ENCODE measurements at places on chromosomes 1 and 21. TPM values are rescaled to one million over a fixed set of nuclear protein-coding genes. Genes with fewer than 3 reads are reported as not detected.
A peak's percentile ranks its signal among the peaks of the same experiment; 100 is the strongest.

TXNIP gene
- total RNA-seq = 744 TPM

ROR1 gene
- total RNA-seq = 6.2 TPM

TNFSF4 gene
- 0.52 TPM for total RNA-seq

AMPD1 gene
- 0.86 TPM for total RNA-seq

DENND2C gene
- total RNA-seq = 8.4 TPM

UMODL1 gene
- not detected for total RNA-seq

ELF3 gene
- total RNA-seq = 1,345 TPM

PRDM16 gene
- 15.9 TPM for total RNA-seq

DNA sequence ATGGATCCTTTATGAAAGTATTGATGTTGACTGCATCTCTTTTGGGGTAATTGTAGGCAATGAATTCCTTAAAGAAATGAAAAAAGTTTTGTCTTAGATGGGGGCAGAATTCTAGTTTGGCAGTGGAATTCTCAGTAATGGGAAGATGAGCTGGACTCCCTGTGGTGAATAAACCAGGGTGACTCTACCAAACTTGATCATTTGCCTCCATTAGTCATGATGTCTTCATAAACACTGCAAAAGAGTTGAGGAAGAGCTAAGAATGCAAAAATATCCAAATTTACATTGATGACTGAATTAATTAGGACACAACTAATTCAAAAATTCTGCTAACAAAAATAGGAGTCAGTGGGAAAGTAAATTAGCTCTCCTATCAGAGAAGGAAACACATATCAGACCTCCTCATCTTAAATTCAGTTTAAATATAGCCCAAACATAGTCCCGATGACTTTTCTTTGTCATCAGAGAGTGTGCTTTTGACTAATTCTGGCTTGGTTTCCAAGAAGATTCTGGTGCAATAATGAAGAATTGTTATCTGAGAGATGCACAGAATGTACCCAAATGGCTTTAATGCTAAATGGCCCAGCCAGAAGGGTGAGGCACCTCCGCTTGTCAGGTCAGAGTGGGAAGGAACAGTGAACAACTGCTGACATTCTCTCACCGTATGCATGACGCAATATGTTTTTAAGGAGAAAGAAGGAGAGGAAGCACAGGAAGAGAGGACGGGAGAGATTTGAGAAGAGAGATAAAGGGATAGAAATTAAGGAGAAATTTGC is 525.1 kb downstream of the LMO4 start:
- DNase-seq = no peak

DNA sequence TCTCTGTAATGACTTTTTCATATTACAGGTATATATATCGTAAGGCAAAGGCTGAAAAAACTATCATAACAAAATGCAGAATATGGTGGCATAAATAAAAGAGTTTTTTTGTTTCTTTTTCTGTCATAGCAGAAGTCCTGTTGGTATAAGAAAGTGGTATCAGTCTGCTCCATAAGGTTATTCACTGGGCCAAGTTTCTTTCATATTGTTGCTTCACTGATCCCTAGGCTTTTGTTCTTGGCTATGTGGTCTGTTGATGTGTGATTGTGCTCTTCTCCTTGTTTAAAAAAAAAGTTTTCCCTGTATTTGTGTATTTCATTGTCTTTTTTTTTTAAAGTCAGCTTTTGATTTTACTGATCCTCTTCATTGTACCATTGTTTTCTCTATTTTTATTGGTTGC is 26.0 kb downstream of the PTBP2 start:
- DNase-seq = no peak

DNA sequence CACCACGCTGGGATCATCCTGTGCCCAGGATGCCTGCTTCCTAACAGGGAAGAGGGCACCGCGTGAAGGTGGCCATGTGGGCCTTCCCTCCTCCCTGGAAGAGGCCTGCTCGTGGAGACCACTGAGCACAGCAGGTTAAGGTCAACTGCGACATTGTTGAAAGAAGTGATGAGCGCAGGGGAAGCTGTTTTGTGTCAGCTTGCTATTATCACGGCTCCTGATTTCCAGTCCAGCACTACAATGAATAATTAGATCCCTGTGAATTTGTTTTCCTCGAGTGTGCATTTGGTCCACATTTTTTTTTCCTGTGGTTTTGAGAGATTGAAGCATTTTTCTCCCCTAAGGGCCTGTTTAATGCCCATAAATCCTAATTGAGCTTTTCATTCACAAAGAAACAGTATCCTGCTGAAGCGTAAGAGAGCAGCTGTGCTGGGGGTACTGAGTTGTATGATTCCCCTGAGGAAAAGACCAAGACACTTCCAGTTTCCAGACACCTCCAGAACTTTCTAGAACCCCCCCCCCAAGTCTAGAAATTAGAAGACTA is 204.9 kb downstream of the KCNJ6 start:
- DNase-seq = no peak

DNA sequence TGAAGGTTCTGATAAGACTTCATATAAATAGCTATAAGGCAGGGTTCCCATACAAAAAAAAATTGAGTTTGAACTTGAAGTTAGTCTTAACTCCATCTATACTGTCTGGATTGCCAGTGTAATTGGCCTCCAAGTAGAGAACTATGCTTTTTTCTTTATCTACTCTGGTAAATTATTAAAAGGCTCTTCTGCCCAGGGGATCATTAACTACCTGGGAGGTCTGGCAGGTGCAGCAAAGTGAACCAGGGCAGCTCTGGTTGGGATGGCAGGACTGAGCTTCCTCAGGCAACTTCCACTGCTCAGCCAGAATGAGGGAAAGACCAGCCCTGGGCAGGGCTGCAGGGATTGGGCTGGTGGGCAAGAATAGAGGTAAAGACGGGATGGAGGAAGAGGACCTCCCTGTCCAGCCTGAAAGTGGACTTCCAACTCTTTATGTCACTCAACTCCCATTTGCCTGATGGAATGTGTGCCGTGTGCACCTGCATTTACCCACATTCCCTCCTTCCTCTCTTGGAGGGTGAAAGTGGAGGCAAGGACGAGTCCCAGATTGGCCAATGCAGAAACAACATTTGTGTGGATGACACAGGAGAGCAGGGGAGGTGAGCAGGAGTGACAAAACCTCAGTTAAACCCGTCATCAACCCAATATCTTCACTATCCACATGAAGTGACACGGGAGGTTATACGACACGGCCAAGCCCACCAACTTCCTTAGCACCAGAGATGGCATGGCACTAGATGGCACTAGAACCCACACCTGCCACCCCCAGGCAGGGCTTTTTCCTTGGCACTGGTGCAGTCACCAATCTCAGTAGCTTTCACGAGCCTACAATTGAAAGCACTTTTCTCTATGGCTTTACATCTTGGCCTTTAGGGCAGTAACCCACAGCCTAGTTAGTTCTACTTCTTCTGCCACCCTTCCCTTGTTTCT is 25.2 kb downstream of the CCN1 start:
- no peak for DNase-seq

GRCh38 chr1:167431261-167431908 is 86.9 kb downstream of the CD247 start:
- DNase-seq = no peak

DNA sequence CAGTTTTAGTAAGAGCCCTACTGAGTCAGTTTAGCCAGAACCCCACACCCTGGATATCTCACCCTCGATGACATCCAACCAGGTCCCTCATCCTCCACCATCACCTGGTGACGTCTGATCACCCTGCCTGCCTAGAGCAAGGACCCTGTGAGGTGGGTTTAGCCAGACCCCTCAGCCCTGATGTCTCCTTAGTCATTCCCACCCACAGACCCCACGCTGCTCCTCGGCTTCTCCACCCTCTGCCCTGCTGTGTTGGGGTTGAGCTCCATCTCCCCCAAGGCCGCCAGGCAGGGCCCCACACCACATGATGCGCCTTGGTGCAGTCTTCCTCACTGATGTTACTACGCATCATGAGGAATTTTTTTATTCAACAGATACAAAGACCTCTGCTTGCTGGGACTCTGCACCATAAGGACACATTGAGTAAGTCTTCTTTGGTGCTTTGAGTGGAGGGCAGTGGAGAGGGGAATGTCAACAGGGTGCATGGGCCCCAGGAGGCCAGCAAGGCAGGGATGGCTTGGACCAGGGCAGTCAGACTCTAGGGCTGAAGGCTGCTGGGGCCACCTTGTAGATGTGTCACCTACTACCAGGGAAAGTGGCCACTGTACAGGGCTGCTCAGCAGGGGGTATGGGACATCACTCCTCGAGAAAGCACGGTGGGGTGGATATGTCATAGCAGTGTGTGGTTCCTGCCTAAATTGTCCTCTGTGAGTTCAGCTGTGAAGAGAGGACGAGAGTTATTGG is 1.7 kb upstream of the IBA57 start:
- DNase-seq = no peak

- DNase-seq = no peak
Measured at GRCh38 chr21:21213297-21213696, 215.1 kb downstream of the NCAM2 start.

- DNase-seq = peak; percentile 70
Measured at GRCh38 chr1:27528818-27529703, 39.1 kb upstream of the WASF2 start.

- no peak for DNase-seq
Measured at GRCh38 chr1:117565076-117565556, 40.7 kb upstream of the TENT5C start.

GRCh38 chr1:176702901-176703300 is 239.9 kb downstream of the PAPPA2 start:
- no peak for DNase-seq

DNA sequence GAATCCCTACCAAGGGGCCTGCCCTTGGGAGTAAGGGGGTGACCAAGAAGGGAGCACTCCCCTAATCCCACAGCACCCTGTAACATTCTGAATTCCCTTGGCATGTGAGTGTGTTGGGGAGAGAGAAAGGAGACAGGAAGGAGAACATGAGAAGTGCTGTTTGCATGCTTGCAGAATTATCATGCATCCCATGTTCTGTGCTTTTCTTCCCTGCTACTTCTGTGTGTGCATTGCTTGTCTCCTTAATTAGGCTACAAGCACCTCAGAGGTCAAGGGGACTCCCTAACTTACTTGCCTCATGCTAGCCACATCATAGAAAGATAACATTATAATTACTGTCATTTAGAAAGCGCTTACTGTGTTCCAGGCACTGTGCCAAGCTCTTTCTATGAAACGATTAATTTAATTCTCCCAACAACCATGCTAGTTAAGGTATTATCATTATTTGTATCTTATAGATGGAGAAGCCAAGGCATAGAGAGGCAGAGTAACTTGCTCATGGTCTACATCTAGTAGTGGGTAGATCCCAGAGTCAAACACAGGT is 11.1 kb downstream of the NOS1AP start:
- DNase-seq = no peak

- DNase-seq = no peak
Measured at GRCh38 chr1:3229081-3229725, 160.2 kb downstream of the PRDM16 start.

- DNase-seq = no peak
Measured at GRCh38 chr1:107698161-107698560, 266.8 kb downstream of the VAV3 start.

DNA sequence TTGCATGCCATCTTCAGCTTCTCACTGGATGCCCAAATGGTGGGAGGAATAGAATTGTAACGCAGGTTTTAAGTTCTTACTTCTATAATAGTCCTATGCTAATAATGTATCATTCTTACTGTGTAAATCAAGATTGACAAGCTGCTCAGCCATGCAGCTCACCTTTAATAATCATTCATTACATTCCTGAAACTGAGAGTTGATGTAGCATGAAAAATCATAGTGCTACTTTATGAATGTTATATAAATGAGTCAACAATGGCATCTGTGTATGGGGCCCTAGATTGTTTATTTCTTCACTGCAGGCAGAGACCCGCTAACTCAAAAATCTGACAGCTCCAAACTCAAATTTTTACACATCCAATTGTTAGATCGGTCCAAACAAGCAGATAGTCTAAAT is 34.4 kb downstream of the FH start:
- DNase-seq = no peak
